ENCODE measurements at places on chromosomes 6 and 20. TPM values are rescaled to one million over a fixed set of nuclear protein-coding genes. Genes with fewer than 3 reads are reported as not detected.
A peak's percentile ranks its signal among the peaks of the same experiment; 100 is the strongest.

GRCh38 chr6:136738692-136739057, 53.6 kb downstream of the MAP3K5 start:
- no peaks in the 10 kb centered on the region for H3K27me3 ChIP-seq
- H3K27ac ChIP-seq = peak overlapping the region; percentile 17

Gene TPX2
- 2.1 TPM for total RNA-seq

Gene SPTLC3
- total RNA-seq = 1.2 TPM

Gene SLC17A1
- not detected for total RNA-seq

- H3K36me3 ChIP-seq = no peaks in the 10 kb centered on the region
- no peaks in the 10 kb centered on the region for H3K4me1 ChIP-seq
- H3K27ac ChIP-seq = no peak overlapping the region
These were observed 132.0 kb downstream of the PHACTR3 start for GRCh38 chr20:59736366-59736765.
